ENCODE measurements at places on chromosomes 5 and 9.
A peak's percentile ranks its signal among the peaks of the same experiment; 100 is the strongest.

GRCh38 chr5:76376148-76376865 lies 26.8 kb upstream of the IQGAP2 start:
- DNase-seq: no peak

- DNase-seq: no peak
Measured at GRCh38 chr5:43219120-43219519, 27.1 kb downstream of the NIM1K start.

- DNase-seq: no peak
Measured at GRCh38 chr9:127050152-127050551, 72.3 kb downstream of the ANGPTL2 start.

- DNase-seq: no peak
Measured at GRCh38 chr5:177194268-177194667, 60.7 kb downstream of the NSD1 start.

DNA sequence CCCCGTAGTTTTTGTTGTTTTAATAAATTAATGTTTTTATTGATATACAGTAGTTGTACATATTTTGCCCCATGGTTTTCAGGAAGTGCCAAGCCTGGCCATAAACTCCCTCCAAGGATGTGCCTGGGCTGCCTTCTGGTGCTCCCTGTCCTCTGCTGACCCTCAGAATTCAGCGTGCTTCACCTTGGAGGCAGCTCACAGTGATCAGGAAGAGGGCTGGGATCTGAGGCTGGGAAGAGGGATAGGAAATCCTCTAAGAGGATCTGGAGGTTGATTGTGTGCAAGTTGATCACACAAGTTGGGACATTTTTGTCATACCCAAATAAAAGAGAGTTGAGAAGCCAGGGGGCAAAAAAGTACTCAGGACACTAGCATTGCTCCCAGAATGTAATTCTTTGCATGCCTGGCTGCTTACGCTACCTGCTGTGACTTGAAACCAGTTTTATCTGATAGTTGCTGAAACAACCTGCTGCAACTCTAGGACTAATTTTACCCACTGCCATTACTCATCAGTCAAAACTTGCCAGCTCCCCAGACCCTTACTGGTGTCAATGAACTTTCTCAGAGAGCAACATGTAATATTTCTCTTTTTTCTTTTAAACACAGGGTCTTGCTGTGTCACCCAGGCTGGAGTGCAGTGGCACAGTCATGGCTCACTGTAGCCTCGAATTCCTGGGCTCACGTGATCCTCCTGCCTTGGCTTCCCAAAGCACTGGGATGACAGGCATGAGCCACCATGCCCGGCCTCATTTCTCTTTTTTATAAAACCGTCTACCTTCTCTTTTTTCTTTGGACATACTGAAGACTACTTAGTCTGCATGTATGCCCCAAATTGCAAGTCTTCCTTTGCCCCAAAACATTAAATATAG lies 29.0 kb downstream of the PDE6A start:
- DNase-seq: no peak

DNA sequence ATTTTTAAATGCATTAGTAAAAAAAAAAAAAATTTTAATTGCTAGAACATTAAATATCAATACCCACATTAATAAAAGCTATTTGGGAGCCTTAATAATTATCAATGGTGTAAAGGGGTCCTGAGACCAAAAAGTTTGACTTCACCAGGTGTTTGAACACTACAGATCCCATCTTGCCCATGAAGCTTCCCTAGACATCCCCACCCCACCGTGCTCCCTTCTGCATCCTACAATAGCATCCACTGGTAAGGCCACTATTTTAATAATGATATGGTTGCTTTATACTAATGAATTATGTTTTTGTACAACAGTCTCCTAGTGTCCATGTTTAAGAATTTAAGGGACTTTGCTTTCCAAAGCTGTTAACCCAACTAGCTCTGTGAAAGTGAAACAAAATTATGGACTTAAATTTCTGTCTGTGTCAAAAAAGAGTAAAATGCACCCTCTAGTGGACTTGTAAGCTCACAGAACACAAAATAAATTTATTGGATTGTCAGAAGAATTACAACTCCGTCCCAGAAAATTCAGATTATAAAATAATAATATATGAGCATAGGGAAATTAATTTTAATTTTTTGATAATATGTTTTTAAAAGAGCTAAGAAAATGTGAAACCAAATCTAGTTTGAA lies 76.0 kb downstream of the ARL15 start:
- DNase-seq: no peak

DNA sequence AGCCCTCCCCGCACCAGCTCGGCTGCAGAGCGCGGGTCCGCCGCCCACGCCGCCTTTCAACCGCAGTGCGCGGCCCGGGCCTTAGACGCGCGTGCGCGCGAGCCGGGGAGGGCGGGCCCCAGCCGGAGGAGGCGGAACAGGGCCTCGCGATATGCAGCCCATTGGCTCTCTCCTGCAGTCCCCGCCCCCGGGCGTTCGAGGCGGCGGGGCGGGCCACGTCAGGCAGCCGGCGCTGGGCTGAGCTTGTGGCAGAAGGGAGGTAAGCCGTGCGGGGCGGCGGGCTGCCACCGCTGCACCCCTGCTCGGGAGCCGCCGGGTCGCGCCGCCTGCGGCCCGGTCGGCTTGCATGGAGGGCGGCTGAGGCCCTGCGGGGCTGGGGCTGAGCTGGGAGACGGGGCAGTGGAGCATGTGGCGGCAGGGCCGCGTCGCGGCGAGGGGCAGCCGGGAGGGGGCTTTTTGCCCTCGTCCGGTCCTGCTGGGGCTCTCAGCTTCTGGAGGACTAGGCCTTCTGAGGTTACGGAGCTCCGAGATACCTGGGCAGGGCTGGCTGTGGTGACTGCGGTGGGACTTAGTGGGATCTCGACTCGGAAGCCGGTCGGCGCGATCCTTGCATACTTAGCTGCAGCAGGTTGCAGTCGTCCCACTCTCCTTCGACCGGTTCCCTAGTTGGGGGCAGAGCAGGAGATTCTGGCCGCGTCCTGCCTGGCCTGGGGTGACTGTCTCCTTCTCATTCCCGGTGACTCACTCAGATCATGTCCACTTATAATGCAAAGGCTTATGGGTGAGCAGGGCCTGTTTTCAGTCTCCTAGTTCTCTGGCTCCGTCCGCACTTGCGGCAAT lies at the start of gene FOCAD:
TSS of gene FOCAD (plus strand) at position 225 of the 840 bp plus-strand sequence. CDS start 31,095 bp downstream, outside the sequence.
- DNase-seq: peak; percentile 92

GRCh38 chr9:114385397-114386181 lies 2.2 kb downstream of the AKNA start:
- DNase-seq: peak; percentile 89

- no peak for DNase-seq
Measured at GRCh38 chr5:93189707-93190120, 391.3 kb downstream of the NR2F1-AS1 start.

- no peak for DNase-seq
Measured at GRCh38 chr5:33890131-33891032, 1.4 kb downstream of the ADAMTS12 start.

- no peak for DNase-seq
Measured at GRCh38 chr5:159067201-159067600, 32.5 kb downstream of the EBF1 start.

GRCh38 chr5:149372076-149372795 lies 6.9 kb downstream of the IL17B start:
- DNase-seq: no peak

DNA sequence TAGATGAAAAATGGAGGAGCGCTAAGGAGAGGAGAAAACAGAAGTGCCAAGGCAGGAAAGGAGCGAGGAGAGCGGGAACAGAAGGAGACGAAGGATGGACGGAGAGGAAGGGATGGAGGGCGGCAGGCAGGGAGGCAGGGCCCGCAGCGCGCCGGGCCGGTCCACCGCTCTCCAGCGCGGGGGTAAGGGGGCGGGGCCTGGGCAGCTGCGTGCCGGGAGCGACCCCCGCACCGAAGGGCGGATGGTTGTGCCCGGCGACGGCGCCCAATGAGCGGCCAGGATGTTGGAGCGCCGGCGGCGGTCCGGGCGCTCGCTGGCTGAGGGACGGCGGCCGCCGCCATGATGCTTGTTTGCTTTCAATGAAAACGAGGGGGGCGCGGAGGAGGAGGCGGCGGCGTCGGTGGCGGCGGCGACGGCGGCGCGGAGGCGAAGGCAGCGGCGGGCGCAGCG lies at the start of gene CNOT6:
TSS of gene CNOT6 (plus strand) at position 320 of the 450 bp plus-strand sequence. CDS start 34,898 bp downstream, outside the sequence.
- DNase-seq: peak; percentile 90

- DNase-seq: peak; percentile 67
Measured at GRCh38 chr5:76403766-76404222, 709 bp downstream of the IQGAP2 start.

- DNase-seq: no peak
Measured at GRCh38 chr9:121537283-121537682, 37.6 kb upstream of the GGTA1 start.

GRCh38 chr9:18971404-18971803 lies 61.6 kb downstream of the SAXO1 start:
- no peak for DNase-seq

DNA sequence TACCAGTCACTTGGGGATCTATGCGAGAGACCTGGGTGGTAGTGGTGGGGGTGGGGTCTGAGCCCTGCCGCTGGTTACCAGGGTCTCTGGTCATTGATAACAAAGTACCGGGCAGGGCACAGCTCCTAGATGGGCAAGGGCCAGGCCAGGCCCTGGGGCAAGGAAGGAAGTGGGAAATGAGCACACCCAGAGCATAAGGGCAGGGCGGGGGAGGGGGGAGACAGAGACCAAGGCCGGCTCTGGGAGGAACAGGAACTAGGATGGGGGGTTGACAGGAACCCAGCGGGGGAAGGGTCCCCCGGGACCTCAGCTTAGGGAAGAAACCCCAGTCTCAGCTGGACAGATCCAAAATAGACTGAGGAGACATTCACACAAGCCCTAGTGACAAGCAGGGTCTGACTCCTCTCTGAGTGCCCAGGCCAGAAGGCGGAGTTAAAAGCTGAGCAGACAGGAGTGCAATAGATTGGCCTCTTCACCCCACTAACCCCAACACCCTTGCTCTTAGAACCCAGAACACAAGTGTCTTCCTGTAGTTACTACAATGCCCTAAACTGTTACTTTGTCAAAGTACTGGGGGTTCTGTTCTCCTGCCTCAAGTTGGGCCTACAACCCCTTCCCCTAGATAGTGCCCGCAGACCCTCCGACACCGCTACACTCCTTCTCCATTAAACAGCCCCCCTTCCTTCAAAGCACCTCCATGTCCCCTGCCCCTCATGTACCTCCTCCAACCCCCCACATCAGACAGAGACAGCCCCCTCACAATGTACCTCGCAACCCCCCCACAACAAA lies 628 bp downstream of the ATOSB start:
- no peak for DNase-seq

DNA sequence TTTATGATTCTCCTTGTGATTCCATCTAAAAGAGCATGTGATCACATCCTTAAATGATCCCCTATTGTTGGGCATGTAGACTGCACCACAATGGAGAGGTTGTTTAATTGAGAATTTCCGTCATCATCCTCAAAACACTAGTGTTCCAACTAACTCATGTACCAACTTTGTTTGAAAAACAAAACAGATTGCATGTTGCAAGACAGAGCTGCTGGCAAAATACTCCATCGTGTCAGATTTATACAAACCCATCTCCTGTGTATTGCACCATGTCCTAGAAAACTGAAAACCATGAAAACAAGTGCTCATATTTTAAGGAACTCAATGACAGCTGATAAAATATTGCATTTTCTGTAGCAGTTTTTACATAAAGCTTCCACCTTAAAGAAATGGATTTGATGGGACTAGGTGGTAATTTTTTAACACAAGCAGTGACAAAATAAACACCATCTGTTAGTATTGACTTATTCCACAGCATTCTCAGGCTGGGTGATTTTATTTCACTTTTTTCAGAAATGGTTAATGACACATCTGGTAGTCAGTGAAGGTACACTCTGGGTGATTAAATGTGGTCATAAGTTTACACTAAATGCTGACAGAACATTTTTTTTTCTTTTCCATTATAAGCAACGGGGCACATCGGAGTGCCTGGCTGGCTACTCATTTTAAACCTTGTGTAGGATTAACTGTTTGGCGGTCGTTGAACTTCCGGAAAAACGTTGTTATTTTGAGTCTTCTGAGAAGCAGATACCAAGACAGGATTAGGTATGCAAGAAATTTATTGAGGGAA lies 602.9 kb upstream of the WWC1 start:
- no peak for DNase-seq

DNA sequence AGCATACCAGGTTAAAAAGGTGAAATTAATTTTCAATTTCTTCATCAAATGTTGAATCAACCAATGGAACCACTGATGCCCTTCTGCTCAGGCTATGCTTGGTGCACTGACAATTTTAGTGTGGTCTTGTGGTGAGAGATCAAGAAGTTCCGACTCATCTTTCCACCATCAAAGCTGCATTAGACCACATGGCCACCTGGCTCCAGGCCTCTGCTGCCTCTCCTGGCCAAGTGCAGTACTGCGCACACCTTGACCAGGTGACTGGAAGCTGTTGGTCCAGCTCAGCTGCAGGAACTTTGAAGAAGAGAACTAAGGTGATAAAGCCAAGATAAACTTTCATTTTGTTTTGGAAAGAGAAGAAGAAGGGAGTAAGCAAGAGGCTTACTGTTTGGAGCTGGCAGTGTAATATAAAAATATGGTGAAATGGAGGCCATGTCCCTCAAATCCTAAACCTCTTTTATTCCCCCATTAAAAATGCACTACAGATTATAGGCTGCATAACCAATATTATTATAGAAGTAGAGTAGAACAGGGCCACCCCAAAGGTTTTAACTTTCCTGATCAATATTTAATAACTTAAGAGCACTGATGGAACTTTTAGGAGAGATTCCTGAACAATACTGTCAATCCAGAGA lies 315.5 kb upstream of the C9orf72 start:
- no peak for DNase-seq

- no peak for DNase-seq
Measured at GRCh38 chr5:145429170-145429569, 406.0 kb downstream of the PRELID2 start.

DNA sequence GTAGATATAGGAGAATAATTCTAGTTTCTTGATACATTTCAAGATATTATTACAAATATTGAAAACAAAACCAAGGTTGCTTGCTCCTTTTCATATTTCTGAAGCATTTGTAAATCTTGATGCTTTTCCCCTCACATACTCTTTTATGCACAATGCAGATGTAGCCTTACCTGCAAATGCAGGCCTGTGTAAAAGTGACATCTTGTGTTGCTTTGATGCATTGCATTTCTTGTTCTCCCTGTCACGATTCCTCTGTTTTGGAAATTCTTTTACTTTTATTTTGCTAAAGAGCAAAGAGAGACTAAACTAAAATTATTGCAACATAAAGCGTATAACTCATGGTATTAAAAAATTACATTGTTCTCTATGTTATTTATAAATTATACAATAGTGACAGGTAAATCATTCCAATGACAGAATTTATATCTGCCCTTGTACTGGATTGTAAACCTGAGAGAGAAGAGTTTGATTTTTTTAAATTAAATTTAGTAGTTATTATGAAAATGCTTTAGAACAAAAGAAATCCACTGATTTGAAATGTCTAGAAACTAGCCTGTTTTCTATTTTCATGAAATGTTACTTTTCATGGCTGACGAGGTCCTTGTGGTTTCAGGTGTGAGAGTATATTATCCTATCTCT lies 970.0 kb downstream of the MAT2B start:
- DNase-seq: no peak

GRCh38 chr5:10479154-10479721 lies 37.6 kb downstream of the ROPN1L start:
- DNase-seq: no peak

DNA sequence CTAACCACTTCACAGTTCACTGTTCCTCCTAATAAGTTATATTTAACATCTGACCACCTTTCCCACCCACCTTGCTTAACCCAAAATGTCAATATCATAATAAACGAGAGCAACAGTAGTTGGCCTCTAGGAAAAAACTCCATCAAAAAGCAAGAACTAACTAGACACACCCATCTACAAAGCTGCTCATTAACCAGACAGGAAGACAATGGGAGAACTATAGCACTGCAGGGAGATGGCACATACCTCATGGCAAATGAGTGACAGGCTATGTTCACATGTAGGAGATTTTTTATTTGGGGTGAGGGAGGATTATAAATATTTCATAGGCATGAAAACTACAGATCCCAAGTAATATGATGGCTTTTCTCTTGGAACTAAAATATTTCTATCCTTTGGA lies 23.6 kb upstream of the CDK5RAP2 start:
- DNase-seq: no peak
